Motor neuron (in vitro differentiated cells): ENCODE measurements at places on chromosomes 2 and 18. TPM values are rescaled to one million over a fixed set of nuclear protein-coding genes. Genes with fewer than 3 reads are reported as not detected.

DNA sequence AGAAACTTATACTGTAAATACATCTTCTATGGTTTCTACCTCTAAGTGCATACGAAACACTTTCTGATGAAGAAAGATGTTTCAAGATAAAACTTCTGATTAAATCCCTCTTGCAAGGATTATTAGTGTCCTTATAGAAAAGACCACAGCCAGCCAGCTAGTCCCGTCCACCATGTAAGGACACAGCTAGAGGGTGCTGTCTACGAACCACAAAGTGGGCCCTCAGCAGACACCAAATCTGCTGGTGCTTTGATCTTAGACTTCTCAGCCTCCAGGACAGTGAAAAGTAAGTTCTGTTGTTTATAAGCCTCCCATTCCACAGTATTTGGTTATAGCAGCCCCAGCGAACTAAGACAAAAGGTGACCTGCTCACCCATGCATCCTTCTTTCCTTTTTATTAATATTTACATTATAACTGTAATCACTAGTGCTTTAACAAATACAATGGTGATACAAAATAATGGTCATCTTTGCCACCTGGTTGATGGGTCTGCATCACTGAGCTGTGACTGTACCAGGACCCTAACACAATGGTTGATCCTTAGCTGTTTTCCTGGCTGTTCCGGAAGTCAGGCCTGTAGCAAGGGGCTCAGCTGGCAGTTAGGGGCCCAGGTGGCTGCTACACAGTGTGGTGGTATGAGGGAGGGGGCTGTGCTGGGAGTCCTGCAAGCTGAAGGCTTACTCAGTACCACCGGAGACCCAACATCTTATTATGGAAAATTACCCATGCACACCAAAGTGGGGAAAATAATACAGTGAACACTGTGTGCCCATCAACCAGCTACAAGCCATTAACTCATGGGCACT, 108.5 kb upstream of the SMAD7 start:
- no peak for ATAC-seq

DNA sequence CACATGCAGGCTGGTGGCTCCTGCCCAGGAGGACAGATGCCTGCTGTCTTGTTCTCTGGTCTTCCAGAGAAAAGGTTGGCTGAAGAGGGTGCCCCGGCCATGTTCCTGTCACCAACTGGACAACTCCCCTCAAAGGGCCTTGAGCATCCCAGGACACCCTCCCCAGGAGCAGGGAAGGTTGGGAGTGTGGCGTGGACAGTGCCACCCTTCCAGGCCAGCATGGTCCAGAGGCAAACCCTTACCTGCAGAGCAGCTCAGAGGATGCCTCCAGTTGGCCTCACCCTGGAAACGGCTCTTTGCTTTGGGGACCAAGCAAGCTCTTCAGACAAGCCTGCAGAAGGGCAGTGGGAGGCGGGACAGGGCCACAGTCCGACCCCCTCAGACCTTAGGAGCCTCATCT, 4.9 kb upstream of the GPC1 start:
- ATAC-seq, result no peak

GRCh38 chr18:23228102-23229061, 93.1 kb downstream of the CABLES1 start:
- no peak for ATAC-seq

- ATAC-seq, result no peak
These were observed 185.3 kb downstream of the PRKCE start for GRCh38 chr2:45836740-45837139.

DNA sequence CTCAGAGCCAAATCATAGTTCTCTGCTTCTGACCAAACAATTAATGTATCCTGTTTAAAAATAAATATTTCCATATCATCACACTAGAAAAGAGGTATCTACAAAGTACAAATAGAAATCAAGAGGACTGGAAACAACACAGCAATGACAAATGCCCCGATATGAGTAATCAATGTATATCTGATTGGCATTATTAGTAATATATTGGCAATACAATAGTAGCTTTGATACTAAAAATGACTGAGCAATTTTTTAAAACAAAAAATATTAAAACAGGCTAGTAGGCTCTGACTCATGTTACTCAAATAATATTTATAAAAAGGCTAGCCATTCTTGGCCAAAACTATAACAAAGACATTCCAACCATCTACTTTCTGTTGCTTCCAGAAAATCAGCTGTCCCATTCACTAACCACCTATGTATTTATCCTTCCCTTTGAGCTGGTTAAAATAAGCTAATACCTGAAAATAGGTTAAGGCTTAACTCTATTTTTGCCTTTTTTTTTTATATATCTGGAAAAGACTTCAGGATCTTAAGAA, 13.3 kb downstream of the PPP4R3B start:
- ATAC-seq, result no peak

The ICOS gene
- not detected in 2 replicates for total RNA-seq

The M1AP gene
- 0.28 and 0.44 TPM in 2 replicates for total RNA-seq

The RAD51AP2 gene
- total RNA-seq, result 0.44 and 0.81 TPM in 2 replicates

The RAPGEF4 gene
- 13.6 and 16.6 TPM in 2 replicates for total RNA-seq
